Stimulated activated CD4-positive, alpha-beta T cell treated with anti-CD3 and anti-CD28 coated beads, Interleukin-15, amount 100 ng/mL, for 1 hour (primary cell): ENCODE measurements at places on chromosomes 3 and 15.
A peak's percentile ranks its signal among the peaks of the same experiment; 100 is the strongest.

DNA sequence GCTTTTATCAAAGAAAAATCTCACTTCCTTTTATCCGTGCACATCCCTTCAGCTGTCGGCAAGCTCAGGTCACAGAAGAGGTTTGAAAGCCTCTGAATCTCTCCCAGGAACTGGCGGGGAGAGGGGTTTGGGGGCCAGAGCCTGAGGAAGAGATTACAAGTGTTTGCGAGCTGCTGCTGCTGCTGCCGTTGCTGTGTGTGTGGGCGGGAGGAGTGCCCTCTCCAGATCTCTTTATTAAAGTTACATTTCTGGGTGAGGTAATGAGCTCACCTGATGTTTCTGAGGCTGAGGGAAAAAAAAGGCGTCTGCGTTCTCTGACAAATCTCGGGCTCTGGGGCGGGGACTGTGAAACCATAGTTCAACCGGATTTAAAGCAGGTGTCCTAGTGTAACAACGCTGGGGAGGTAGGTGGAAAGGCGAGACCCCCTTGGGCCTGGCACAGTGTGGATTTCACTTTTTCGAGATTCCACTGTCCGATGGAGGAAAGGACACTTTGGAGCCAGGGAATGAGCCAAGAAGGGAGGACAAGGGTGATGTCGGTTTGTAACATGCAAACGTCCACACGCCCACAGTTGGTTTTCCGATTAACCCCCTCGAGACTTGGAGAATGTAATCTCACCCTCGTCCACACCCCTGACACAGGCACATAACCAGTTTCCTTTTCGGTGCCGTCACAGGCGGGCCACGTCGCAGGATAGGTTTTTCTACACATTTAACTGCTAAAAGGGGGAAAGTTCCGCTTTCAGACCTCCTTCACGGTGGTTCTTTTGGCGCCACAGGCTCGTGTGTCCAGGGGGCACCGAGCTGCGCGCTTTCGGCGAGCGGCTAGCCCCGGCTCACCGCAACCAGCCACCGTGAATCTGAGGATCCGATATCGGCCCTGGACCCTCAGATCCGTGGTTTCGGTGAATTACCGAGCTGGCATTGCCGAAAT lies 2.1 kb downstream of the ALCAM start:
- DNase-seq: peak; percentile 41

- DNase-seq: no peak
These were observed 292.0 kb downstream of the ZIC1 start for GRCh38 chr3:147701195-147701594.

- DNase-seq: no peak
These were observed 68.5 kb downstream of the FMN1 start for GRCh38 chr15:33125894-33126537.

DNA sequence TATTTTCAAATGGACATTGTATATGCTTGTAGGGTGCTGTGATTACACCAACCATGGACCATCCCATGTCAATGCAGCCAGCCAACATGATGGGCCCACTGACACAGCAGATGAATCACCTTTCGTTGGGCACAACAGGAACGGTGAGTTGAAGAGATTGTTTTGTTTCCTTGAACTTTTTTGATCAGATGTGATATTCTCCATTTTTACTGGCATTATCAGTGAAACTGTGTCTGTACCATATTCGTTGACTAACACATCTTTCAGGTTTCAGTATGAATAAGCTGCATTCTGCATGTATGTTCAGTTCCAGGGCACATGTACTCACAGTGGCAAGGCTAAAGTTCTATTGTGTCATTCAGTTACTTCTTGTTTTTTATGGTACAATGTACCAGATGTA lies 655.2 kb downstream of the RBMS3 start:
- DNase-seq: no peak

- no peak for DNase-seq
These were observed 17.2 kb downstream of the RASGRP1 start for GRCh38 chr15:38547255-38547997.

DNA sequence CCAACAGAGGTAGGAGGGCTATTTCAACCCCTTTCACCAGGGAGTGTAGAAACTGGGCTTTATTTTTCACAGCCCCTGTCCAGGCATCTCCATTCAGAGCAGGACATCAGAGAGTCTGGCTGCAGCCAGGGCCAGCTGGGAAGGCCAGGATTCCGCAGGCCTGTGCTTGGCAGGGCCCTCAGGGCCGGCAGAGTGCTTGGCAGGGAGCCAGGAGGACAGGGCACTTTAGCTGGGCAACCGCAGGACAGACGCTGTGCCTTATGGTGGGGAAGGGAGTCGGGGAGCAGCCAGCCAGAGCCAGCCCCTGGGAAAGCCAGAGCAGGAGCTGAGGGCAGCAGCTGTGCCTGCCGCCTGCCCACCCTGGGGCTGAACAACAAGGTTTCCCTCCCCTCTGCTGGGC lies 34.5 kb upstream of the IQCF6 start:
- DNase-seq: no peak

- no peak for DNase-seq
These were observed 47.2 kb upstream of the KLF13 start for GRCh38 chr15:31279221-31280045.

DNA sequence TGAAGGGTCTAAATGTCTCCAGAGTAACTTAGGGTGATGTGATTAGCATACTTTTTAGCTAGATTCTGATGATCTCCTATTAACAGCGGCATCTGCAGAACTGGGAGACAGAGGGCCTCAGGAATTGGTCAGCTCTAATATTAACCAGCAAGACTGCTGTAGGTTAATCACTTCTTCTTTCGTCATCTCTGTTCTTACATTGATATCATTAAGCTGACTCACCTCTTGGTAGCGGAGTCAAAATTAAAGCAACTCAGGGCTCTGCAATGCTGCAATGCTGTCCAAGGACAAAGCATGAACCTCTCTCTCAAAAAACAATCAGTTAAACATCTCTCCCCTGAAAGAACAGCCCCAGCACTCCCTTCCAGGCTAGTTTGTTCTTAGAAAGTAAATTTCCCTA lies 57.5 kb upstream of the TRA2B start:
- DNase-seq: no peak

DNA sequence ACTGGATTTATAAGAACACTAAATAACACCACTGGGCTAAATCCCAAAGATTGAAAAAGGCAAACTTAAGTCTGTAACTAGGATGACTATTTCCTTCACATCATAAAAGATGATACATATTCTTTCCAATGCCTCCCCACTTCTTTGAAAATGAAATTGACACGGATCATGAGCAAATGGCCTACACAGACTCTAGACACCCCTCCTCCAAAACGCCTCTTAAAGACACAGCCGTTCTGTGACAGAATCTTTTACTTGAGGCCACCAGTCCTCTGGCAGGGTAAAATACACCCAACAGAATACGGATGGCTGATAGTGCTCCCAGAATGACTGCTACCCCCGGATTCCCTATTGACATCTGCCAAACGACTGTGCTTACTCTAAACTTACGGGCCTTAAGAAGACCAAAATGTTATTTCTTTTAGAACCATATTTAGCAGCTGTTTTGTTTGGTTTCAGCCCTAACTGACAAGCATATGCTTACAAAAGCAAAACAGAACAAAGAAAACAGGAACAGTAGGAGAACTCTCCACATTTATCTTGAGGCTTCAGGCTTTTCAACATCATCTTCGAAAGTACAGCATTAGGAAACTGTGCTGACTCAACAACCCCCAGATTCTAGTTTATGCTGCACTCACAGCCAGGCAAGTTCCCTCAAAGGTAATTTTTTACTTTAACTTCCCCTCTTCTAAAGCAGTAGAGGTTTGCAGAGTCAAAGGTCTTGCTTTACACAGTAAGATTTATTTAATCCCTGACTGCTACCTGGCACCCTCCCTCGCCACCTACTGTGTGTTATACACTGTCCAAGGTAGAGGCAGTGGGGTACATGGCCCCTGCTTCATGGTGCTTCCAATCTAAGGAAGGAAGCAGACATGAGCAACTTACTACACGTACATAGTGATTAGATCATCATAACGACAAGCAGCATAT lies 84.3 kb downstream of the TNIK start:
- DNase-seq: no peak

GRCh38 chr3:188729422-188729821 lies 442.3 kb upstream of the TPRG1 start:
- DNase-seq: no peak

GRCh38 chr15:98730860-98731711 lies 82.7 kb downstream of the IGF1R start:
- no peak for DNase-seq

DNA sequence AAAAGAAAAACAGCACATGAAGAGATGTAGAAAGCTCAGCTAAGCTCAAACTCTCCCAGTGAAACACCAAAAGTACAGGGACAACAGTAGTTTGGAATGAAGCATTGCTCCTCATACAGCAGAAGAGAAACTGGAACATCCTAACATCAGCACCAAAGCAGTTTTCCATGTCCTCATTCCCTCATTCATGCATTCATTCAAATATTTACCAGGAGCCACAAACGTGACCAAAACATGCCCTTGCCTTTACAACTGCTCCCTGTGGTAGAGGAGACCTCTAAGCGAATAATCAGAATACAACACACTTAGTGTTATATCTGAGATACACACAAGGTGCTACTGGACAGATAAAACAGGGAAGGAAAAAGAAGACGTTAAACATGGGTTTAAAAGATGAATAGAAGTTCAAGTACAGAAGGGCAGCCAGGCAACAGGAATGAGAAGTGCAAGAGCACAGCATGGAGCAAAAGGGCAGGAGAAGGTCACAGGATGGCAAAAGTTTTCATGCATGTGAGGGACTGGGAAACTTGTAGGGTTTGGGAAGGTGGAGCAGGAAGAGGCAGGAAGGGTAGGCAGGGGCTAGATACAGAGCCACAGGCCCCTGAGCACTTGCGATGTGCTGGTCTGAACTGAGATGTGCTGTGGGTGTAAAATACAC lies 58.5 kb upstream of the LMCD1 start:
- no peak for DNase-seq

DNA sequence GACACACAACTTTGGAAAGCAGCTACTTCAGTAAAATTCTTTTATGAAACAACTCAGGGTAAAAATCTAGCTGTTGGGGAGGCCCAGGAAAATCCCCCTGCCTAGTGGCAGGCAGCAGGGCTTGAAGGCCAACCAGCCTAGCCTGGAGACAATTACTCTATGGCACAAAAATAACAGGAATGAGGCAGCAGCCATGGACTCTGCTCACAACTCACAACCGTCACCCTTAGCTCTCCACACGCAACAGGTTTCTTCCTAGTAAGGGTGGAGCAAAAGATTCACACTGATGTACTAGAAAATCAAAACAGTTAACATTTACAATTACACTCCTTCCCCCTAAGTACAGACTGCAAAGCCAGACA lies 530 bp upstream of the FBXL22 start:
- DNase-seq: no peak

GRCh38 chr15:99310745-99311144 lies 59.5 kb downstream of the LRRC28 start:
- DNase-seq: no peak

DNA sequence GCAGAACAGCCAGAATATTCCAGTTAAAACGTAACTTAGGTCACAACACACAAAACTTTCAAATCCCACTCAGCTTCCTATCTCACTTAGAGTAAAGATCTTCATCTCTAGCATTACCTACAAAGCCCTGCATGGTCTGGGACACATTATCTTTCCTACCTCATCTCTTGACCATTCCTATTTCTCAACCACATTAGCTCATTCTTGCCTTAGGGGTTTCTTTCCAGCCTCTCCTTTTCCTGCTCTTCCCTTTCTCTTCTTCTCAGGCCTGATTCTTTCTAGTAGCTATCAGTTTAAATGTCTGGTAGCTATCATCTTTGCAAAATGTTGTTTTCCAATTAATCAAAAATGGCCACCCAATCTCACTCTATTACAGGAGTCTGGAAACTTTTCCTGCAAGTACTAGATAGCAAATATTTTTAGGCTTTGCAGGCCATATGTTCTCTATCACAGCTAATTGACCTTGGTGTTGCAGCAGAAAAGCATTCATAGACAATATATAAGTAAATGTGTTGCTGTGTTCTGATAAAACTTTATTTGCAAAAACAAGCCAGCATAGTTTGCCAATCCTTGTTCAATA lies 15.1 kb upstream of the CBLB start:
- DNase-seq: no peak

GRCh38 chr15:84654689-84655453 lies 788 bp upstream of the WDR73 start:
- DNase-seq: peak; percentile 59

GRCh38 chr3:64166584-64167162 lies 58.6 kb downstream of the PRICKLE2 start:
- DNase-seq: no peak

GRCh38 chr3:102574355-102574754 lies 139.5 kb downstream of the ZPLD1 start:
- no peak for DNase-seq

- no peak for DNase-seq
These were observed 32.8 kb upstream of the NFKBIZ start for GRCh38 chr3:101816215-101817149.

DNA sequence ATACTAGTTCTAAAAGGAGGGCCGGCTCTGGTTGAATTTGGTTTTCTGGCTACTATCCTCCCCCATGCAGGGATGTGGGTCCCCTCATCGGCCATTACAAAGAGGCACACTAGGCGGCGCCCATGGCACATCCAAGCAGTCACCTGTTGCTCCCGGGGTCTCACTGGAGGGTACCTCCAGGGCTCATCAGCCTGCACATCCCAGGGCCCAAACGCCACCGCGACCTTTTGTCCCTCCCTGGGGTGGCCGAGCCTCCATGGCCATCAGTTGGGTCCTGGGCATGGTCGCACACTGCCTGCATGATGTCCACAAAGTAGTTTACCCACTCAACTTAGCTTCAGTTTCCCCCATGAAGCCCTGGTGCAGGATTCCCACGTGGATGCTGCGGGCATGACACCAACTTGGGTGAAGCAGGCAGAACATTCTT lies 28.3 kb downstream of the IDH3A start:
- DNase-seq: no peak

GRCh38 chr3:184384856-184385422 lies 5.1 kb downstream of the CHRD start:
- no peak for DNase-seq

GRCh38 chr3:52917044-52917443 lies 19.7 kb upstream of the STIMATE start:
- DNase-seq: no peak

GRCh38 chr15:30072630-30073029 lies 10.1 kb upstream of the GOLGA8J start:
- DNase-seq: no peak
